8988T (cell line): ENCODE measurements at places on chromosomes 7 and 10.

DNA sequence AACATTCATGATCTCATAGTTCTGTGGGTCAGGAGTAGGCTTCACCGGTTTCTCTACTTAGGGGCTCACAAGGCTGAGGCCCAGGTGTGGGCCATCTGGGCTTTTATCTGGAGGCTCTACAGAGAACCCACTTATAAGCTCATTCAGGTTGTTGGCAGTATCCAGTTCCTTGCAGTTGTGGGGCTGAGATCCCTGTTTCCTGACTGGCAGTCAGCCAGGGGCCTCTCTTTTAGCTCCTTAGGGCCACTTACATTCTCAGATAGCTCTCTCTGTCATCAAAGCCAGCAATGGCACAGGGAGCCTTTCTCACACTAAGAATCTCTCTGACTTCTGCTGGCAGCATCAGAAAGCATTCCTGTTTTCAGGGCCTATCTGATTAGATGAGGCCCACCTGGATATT lies 18.2 kb upstream of the HECTD2 start:
- DNase-seq: no peak

GRCh38 chr7:149489391-149490024 lies 8.1 kb downstream of the ZNF746 start:
- DNase-seq: peak; percentile 67

DNA sequence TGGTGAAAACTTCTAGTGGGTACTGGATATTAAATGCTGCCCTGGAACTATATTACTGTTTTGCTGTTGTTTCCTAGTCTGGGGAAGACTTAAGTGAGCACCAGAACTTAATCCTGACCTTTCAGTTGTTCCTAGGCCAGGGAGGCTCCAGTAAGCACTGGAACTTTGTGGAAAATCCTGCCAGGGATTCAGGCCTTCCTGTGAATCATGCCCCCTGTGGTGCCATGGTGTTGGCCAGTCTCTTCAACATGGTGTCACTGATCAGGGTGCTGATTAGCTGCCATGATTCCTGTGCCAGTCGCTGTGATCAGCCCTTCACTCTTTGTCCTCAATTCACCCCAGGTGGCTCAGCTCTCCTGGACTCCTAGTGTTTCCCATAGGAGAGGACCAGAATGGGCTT lies 8.5 kb upstream of the AOAH start:
- no peak for DNase-seq

GRCh38 chr10:57621466-57621865 lies 646.2 kb downstream of the IPMK start:
- no peak for DNase-seq

DNA sequence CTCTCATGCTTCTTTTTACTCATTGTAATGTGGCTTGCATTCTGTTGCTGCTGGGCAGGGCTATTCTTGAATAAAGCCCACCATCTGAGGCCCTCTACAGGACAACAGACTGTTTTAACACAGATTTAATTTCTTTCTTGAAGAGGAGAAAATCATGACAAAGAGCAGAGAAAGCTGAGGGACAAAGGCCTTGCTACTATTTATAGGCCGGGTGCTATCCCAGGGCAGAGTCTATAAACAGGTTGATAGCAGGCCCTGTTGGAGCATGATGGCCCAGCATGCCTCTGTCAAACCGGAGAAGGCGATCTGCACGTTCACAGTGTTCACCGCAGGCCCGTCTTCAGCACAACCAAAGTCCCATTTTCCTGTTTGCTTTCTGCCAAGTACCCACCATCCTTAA lies 3.0 kb downstream of the VIPR2 start:
- no peak for DNase-seq

- no peak for DNase-seq
Measured at GRCh38 chr10:61943674-61944378, 42.3 kb downstream of the ARID5B start.

GRCh38 chr7:142808802-142809583 lies 38.2 kb downstream of the PRSS2 start:
- no peak for DNase-seq

DNA sequence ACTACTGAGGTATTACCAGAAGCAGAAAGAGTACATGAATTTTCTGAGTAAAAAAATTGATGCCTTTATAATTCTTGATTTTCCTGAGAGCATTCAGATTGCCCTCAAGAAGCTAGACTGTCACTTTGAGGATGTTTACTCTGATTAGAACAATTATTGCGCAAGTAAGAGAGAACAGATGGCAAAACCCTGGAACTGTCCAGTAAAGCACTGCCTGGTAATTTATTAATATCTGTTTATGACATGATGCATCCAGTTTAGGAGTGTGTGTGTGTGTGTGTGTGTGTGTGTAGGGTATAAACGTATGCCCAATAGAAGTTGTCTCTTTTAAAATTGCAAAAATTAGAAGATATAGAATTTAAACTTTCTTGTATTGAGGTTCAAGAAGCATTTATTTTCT lies 379.7 kb downstream of the PHTF2 start:
- no peak for DNase-seq

GRCh38 chr10:60643874-60644273 lies 134.4 kb upstream of the CDK1 start:
- no peak for DNase-seq

- DNase-seq: no peak
Measured at GRCh38 chr7:207418-208129, 15.2 kb downstream of the FAM20C start.

- DNase-seq: no peak
Measured at GRCh38 chr7:26688936-26689506, 175.4 kb downstream of the SKAP2 start.

GRCh38 chr10:101607124-101607523 lies 19.0 kb downstream of the DPCD start:
- DNase-seq: no peak

GRCh38 chr10:5447056-5447455 lies 34.7 kb downstream of the NET1 start:
- no peak for DNase-seq

DNA sequence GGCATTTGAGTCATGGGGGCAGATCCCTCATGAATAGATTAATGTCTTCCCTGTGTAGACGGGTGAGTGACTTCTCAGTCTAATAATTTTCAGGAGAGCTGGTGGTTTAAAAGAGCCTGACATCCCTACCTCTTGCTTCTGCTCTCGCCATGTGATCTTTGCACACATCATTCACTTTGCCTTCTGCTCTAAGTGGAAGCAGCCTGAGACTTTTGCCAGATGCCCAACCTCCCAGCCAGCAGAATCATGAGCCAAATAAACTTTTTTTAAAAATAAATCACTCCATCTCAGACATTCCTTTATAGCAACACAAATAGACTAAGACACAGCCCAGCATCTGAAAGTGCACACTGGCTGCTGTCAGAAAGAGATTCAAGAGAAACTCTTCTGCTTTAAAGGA lies 155.2 kb downstream of the ZNF365 start:
- no peak for DNase-seq

DNA sequence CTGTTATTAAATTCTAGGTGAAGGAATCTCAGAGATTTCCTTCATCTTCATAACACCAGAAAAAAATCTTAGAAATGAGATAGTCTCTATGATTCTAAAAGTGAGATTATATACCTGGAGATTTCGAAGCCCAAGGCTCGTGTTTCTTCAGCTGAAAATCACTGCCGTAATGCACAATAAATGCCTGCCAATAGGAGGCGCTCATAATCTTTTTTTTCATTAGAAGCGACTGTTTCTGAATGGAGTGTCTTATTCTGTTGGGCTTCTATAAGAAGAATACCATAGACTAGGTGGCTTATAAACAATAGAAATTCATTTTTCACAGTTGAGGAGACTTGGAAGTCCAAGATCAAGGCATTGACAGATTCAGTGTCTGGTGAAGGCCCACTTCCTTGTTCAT lies 294.7 kb downstream of the PRKG1 start:
- DNase-seq: no peak

GRCh38 chr10:104077247-104077646 lies 8.4 kb downstream of the COL17A1 start:
- no peak for DNase-seq

DNA sequence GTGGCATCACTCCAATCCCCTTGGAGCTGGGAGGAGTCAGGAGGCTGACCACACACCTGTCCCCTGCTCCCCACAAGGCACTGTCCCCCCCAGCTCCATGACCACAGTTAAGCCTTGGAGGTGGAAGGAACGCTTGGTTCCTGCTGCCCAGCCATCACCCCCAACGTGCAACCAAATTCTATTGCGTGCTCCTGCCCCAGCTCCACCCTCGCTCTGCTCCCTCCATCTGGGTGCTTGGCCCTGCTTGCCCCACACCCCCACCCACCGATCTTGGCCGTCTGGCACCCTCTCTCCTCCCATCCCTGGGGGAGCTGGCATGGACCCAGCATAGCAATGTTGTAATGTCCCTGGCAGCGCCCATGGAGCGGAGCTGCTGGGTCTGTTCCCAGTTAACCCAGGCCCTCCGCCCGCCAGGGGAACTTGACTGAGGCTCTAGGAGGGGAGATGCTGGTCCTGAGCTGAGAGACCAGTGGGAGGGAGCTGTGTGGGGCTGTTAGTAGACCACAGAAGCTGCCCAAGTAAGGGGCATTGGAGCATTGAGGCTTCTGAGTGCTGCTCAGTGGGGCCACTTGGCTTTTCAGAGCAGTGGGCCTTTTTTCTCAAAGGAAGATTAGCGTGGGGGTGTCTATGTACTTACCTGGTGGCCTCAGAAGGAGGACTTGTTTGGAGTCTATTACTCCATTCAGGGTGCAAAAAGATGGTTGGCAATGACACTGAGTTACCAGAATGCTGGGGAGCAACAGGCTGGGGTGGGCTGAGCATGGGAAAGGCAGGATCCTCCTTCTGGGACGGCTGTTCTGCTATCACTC lies 1.1 kb downstream of the EPHB6 start:
- DNase-seq: no peak

- DNase-seq: no peak
Measured at GRCh38 chr10:77533887-77534278, 103.7 kb downstream of the KCNMA1 start.

DNA sequence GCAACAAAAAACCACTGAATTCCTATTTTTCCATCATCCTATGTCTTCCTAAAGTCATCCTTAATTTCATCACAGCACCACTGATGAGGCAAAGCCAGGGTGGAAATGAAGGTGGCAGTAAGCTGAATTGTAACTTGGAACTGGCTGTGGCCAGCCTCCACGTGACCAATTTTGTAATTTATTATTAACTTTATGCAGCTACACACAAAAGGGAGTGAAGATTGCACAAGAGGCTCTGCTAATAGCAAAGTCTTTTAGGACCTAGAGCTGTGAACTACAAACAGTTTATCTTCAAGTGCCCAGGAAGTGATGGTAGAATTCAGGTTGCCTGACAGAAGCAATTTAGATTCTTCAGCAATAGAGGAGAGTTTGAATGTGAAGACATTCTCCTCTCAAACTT lies 176.4 kb downstream of the CCDC71L start:
- DNase-seq: no peak

DNA sequence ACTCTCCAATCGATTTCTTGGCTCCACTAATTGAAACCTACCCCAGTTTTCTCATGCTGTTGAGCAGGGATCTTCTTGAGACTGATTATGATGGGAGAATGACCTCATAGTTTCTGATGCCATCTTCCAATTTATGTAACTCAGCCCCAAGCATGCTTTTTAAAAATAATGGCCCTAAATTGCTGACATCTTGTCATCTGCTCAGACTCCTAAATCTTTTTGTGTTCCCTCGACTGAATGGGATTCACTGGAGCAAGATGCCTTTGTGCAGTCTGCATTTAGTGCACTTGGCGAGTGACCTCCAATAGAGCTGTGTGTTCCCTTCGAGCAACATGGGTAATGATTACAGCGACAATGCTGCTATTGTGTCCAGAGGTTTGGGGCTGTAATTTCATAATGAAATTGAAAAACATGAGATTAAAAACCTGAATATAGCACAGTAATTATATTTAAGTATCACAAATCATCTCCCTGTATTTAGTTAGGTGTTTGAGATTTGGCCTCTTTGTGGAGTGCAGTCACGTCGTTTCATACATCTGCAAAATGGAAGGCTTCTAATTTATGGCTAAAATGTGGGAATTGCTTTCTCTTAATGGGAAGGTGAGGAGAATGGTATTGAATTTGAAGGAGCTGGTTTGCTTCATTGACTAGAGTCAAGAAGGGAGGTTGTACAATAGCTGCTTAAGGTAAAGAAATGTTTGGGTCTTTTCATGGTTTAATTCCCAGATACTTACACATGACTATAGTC lies 192.9 kb downstream of the AUTS2 start:
- DNase-seq: no peak

GRCh38 chr10:89454561-89455347 lies 40.4 kb downstream of the IFIT5 start:
- DNase-seq: no peak

DNA sequence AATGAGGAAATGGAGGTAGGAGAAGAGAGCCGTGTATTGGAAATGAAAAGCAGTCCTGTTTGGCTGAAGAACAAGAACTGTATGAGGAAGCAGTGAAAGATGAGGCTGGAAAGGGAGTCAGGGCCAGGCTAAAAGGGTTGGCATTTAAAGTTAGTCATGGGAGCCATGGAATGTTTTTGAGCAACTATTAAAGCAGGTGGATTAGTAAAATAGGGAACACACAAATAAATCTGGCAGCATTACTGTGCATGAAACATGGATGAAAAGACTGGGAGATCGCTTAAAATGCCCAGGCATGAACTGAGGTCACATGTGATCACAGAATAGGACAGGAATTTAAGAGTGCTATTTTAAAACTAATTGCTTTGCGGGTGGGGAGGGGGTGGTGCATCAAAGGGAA lies 1.4 kb upstream of the IFRD1 start:
- no peak for DNase-seq

DNA sequence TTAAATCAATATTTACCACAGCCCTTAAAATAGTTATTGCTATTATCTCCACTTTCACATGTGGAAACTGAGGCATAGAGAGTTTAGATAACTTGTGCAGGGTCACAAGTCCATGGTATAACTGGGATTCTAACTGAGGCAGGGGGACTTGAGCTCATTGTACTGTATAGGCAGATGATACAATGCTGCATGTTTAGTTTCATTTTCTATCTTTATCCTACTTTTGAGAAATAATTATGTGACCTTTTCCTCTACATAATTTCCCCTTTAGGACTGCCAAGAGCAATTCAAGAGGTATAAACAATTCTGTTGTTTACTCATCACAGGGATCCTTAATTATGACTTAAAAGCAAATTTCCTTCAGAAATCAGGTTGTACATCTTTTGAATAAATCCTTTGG lies 193.1 kb downstream of the SUGCT start:
- DNase-seq: no peak

DNA sequence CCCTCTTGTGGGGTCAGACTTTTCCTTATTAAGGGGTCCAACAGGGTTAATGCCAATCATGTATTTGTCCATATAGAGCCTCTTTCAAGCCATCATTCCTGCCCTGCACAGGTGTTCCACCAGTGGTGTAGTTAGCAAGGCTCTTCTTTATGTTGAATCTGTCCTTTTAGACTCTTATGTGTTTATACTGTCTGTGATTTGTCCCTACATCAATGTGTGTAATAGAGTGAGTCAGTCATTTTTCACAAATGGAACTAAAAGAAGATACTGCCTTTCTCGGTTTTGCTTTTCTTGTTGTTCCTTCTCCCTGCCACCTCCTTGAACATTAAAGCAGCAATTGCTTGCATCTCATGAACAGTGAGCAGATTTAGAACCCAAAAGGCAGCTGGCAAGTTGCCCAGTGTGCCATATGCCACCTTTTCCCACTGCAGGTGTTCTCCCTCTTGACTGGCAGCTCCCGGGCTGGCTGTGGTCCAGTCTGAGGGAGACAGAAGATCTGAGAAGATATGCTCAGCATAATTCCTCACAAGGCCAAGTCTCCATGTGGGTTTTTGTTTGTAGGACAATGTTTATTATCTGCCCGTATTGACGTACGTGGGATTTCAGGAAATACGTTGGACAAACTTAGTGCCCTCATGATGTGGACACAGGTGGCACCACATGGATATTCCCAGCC lies 154.1 kb downstream of the LHFPL3 start:
- DNase-seq: no peak

- DNase-seq: no peak
Measured at GRCh38 chr10:10193848-10194247, 823.8 kb upstream of the CELF2 start.

GRCh38 chr10:15427843-15428414 lies 56.8 kb upstream of the FAM171A1 start:
- DNase-seq: no peak
